ENCODE measurements at places on chromosomes 12 and 14.
A peak's percentile ranks its signal among the peaks of the same experiment; 100 is the strongest.

GRCh38 chr12:108765289-108765764, 34.0 kb upstream of the CORO1C start:
- no peak for DNase-seq

GRCh38 chr12:22656376-22656775, 31.4 kb downstream of the ETNK1 start:
- DNase-seq, result no peak

- DNase-seq, result no peak
Measured at GRCh38 chr12:27806259-27806658, 26.2 kb upstream of the MANSC4 start.

DNA sequence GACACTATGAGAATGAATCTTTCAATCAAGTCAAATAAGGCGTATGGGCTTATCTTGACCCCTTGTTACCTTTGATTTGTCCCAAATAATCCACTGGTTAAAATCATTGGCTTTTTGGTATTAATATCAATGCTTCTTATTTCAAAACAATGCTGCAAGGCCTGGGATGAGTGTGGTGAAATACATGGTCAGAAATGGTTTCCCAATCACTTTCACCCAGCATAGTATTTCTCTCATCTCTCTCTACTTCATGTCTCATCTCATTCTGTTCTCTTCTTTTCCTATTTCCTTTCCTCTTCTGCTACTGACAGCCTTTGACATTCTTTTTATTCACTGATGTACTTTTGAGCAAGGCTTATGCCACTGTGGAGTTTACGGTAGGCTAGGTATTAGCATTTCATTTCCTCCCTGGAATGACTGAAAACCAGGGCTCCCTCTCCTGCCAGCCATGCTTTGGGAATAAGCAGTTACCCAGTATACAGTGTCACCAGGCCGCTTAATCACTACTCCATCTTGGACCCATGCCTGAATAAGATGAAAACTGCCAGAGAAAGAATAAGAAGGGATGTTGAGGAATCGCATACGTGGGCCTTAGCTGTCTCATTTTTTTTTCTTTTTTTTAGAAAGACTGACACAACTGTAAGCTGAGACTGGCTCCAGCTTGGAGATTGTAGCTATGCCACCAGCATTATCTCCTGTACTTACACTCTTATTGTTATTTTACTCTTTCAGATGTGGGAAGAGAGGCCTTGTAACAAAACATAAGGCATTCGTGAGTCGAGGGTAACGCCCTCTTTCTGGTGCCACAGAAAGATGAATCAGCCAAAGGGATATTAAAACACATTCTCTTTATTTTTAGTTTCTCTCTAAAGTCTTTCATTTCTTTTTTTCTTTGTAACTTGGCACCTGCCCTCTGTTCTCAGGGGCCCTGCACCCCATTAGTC, 53.5 kb downstream of the IGF1 start:
- no peak for DNase-seq

GRCh38 chr12:95790033-95790916, at the start of gene NTN4:
Gene NTN4 (minus strand): TSS chr12:95790764. CDS start chr12:95790309, 455 bp downstream.
- no peak for DNase-seq

DNA sequence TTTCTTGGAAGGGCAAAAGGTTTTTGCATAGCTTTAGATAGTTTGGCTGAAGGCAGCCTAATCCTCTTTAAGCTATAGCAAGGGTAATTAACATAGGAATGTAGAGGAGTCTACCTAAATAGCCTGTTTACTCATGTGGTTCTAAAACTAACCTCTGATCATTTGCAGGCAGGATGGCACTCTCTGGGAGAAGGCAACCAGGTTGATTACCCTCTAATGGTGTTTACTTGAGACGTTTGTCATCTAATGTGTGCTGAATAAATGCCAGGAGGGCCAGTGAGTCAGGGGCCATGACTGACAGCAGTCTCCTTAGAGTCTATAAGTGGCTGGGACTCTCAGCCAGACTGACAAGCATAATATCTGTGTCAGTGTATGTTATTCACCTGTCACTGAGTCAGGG, 286.4 kb downstream of the PCNX1 start:
- no peak for DNase-seq

DNA sequence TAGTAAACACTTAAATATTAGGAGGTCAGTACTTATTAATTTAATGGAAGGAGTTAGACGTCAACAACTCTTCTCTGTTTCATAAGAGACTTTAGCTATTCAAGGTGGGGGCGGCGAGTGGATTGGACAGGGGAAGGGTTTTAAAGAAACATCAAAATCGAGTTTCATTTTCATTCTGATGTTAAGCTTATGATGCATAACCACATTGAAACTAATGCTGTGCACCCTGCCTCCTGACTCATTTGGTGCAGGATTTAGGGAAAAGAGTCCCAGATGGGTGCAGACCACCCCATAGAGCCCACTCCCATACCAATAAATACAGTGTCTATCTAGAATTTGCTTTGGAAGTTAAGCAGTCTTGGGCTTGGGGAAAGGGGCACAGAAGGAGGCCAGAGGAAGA, 7.4 kb downstream of the ZBTB39 start:
- DNase-seq, result no peak

- DNase-seq, result no peak
Measured at GRCh38 chr12:121903202-121903601, 14.6 kb downstream of the PSMD9 start.

GRCh38 chr12:127280393-127281275, 986.3 kb upstream of the TMEM132C start:
- DNase-seq, result no peak

DNA sequence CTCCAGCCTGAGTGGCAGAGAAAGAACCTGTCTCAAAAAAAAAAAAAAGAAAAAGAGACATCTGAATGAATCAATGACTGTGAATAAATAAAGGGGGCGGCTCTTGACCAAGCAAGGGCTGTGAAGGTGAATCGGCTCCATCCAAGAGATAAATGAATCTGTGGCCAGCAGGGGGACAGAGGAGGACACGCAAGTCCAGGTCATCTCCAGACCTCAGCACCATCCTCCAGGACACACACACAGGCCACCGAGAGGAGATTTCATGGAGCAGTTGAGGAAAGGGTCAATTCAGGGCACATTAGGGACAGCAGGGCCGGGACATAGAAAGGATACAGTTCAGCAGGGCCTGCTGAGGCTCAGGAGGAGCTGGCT, 21.6 kb downstream of the TRPV4 start:
- DNase-seq, result no peak

GRCh38 chr12:123105211-123105826, 45.6 kb downstream of the PITPNM2 start:
- DNase-seq, result no peak

DNA sequence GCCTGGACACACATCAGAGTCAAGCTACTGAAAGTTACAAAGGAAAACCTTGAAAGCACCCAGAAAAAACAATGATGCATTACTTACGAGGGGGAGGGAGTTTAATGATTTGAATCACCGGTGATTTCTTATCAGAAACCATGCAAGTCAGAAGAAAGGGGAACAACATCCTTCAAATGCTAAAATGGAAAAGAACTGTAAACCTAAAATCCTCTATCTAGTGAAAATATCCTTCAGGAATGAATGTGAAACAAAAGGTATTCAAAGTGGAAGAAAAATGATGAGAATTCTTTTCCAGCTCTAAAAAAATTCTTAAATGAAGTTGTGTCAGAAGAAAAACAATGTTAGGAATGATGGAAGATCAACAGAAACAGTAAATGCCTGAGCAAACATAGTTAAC, 16.8 kb downstream of the SCAF11 start:
- no peak for DNase-seq

- DNase-seq, result no peak
Measured at GRCh38 chr12:3300833-3301401, 190.1 kb upstream of the PRMT8 start.

DNA sequence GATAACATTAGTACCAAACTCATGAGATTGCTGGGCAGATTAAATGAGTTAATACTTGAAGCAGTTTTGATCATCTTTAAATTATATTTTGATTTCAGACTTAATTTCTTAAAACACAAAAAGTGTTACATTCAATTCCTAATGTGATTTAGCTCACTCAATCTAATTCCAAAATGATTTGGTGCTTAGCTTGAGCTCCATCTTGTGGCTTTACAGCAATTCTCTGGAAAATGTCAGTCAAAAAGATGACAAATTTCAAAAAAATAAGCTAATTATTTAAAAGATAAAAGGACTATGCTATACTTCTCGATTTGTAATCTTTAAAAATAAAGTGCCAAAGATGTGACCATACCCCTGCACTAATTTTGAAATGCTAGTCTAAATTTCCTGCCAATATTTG, 10.1 kb downstream of the LLPH start:
- no peak for DNase-seq

DNA sequence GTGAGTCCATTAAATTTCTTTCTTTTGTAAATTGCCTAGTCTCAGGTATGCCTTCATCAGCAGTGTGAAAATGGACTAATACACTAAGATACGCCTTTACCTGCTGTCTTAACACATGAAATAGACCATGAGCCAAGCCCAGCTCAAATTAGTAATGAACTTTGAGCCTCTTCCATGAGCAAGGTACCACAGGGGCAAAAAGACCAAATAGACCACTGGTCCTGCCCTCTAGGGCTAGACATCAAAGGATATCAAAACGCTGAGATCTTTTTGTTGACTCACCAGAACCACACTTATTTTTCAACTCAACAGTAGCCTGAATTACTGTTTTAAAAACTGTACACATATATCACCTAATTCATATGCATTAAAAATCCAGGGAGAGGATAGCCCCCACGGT, 137.5 kb upstream of the NOS1 start:
- DNase-seq, result no peak

GRCh38 chr14:106318700-106319099, 792.3 kb downstream of the TMEM121 start:
- DNase-seq, result peak; percentile 42

DNA sequence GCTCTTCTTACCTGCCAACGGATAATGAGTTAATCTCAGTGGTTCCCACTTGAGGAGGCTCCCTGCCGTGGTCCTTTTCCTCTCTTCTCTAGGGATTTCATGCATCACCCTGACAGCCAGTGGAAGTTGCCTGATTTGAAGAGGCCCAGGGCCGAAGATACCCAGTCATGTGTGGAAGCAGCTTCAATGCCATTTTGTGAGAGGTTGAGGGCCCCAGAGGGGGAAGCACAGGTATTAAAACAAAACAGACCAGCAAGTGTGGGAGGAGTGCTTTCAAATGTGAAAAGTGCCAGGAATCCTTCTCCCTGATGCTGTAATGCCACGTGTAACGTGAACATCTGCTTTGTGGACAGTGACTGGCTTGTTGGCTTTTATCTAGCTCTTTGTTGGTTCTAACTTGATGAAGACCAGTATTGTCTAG, 1.5 kb downstream of the TCP11L2 start:
- DNase-seq, result no peak

DNA sequence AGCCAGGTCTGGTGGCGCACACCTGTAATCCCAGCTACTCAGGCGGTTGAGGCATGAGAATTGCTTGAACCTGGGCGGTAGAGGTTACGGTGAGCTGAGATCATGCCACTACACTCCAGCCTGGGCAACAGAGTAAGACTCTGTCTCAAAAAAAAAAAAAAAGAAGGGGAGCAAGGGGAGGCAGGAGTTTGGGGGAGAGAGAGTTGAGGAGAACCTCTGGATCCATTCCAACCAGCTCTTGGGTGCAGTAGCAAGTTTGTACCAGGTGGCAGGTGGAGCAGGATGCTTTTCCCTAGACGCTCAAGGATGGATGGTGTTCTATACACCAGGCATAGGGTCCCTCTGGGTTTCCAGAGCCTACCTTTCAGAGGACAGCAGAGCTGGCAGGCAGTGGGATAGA, 1.9 kb downstream of the NFE2 start:
- DNase-seq, result no peak

GRCh38 chr14:61565181-61565580, 130.1 kb upstream of the HIF1A start:
- DNase-seq, result no peak

GRCh38 chr14:101955695-101956161, 8.6 kb upstream of the DYNC1H1 start:
- DNase-seq, result no peak

GRCh38 chr14:50826681-50827080, 4.3 kb downstream of the NIN start:
- no peak for DNase-seq

DNA sequence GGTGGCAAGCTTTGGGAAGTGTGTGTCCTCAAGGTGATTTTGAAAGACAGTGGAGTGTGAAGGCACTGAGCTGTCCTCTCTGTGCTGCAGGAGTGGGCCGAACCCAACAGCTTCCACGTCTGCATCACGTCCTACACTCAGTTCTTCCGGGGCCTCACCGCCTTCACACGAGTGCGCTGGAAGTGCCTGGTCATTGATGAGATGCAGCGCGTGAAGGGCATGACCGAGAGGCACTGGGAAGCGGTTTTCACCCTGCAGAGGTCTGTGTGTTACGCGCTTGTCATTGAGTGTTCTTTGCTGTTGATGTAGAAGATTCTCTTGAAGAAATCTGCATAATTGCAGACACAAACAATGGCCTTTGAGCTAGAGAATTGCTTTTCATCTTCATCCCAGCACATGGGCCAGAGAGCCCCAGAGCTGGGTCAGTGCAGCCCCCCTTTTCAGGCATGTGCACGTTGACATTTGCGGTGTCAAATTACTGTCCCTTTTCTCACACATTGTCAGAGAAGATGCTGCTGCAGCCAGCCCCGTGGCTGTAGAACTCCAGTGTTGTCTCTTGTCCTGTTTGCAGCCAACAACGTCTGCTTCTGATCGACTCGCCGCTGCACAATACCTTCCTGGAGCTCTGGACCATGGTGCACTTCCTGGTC, 63.3 kb downstream of the EP400 start:
- no peak for DNase-seq

DNA sequence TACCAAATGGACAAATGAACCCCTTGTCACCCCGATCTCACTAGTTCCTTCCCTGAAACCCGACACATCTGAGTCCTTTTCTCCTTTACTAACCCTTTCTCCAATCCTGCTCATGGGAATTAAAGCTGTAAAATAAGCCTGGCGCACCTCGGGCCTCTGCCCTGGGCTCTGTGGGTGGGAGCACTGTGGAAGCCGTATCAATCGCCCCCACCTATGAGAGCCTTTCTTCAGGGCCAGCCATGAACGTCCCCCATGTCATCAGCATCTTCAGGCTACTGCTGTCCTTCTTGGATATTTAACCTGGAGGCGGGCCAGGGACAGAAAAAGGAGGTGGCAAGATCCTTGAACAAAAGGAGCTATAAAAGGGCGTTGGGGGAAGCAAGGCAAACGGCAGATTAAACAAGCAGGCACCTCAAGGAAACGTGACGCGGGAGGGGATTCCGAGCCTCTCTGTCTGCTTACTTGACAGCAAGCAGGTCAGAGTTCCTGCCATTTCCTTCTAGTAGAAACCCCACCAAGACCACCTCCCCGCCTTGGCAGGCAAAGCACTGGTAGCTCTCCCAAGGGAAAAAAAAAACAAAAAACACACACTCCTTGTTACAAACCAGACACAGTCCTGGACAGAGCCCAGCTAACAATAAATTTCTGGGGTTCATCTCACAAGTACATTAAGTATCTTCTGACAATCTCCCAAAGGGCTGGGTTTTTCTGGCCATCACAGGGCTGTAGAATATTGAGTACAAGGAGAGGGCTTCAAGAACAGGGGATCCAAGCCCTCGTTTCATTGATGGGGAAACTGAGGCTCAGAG, 62.9 kb downstream of the DPF3 start:
- no peak for DNase-seq

DNA sequence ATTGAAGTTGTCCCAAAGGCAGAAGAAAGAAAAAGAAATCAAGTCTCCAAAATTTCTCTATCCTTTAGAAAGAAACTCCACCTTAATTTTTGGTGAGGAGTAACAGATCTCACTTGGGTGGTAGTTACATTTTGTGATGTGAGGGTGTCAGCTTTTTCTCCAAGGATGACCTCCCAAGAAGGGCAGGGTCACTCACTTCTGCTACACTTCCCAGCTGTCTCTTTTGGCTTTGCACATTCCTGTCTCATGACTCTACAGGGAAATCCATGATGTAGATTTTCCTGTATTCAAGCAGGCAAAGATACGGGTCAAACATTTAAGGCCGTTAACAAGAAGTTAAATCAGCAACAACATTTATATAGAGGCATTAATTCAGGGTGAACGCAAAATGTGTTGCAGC, 1016.4 kb downstream of the NRXN3 start:
- DNase-seq, result no peak

Data from effector CD8-positive, alpha-beta T cell (primary cell).